ENCODE measurements at places on chromosomes 11 and 22.

DNA sequence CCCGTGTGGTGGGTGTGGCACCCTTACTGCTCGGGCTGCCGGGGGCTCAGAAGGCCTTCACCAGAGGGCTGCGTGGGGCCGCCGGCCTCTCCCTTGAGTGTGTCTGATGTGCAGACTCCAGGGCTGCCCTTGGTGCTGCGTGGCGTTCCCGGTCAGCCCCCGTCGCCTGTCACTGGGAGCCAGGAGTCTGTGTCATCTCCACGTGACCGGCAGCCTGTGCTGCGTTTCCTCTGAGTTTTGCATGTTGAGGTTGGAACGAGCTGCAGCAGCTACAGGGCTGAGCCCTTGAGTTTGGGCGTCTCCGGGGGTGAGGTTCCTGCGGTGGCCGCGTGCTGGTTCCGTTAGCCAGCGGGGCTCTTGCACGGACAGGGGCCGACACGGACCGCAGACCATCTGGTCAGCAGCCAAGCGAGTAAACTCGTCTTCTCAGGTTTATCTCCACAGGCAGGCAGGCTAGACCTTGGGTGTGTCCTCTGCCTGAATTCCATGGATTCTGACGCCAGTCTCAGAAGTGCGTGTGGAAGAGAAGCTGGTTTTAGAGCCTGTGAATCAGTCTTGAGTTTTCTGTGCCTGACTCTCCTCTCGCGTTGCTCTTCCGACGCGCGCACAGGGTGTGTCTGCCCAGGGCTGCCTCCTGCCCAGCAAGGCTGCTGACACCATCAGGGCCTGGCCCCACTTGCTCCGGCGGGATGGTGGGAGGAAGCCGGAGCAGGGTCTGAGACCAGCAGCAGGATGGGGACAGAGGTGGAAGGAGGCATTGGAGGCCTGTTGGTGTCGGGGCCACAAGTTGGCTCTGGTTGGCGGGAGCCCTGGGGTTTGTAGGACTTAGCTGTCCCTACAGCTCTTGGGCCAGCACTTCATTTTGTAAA is 10.5 kb downstream of the PTDSS2 start:
- no peak for DNase-seq

DNA sequence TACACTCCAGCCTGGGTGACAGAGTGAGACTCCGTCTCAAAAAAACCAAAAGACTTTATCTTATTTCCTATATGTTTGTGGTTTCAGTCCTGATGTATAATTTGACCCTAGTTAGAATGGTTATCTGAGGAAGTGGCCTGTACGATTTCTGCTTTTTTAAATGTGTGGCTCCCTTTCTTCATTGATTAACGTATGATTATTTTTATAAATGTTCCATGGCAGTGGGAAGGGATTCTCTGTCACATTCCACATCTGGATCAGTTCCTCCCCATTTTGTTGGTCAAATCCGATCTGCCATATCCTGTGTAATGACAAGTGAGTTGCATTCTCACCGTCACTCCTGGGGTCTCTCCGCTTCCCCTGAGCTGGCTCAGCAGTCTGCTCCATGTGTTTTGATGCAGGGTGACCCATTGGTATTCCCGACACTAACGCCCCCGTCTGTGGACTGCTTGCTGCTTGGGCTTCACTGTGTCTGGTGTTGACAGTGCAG is 20.3 kb downstream of the NEAT1 start:
- DNase-seq: no peak

GRCh38 chr11:102010776-102011494 is 36.3 kb upstream of the CFAP300 start:
- no peak for DNase-seq

DNA sequence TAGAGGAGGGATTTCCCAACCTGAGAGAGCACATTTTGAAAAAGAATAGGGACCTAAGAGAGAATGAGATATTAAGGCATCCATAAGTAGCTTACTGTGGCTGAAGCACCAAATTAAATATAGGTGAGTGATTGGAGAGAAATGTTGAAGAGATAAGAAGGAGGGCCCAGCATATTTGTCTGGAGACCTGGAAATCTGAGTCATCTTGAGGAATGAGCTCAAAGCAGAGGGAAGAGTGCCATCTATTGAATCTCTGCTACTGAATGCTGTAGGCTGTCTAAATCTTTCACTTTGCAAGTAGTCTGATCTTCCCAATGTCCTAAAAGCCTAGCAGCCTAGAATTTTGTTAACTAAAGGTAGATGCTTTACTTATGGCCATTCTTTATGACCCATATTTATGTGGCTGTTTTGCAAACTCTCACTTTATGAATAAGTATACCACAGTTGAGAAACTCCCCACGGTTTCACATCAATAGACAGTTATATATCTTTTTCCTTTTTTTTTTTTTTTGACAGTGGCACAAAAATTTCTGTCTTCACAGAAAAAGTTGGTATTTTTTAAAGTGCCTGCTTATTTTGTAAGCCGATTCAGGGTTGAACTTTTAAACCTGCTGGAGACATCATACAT is 2093.5 kb downstream of the LRRC4C start:
- no peak for DNase-seq

DNA sequence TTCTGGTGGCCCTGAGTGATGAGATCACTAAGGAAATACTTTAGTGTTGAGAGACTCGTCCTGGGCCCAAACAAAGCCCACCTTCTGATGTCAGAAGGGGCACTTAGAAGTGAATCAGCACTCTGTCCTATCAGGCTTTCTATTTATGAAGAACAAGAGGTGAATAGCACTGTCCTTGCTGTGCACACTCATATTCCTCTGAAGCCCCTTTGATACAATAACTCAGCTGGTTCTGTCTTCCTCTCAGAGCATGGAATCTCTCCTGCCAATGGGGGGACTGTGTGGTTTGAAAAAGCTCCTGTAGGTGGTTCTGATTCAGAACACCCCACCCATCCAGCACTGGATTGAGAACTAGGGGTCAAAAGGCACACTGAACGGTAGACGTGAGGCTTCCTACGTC is 348.1 kb downstream of the ETS1 start:
- DNase-seq: no peak

DNA sequence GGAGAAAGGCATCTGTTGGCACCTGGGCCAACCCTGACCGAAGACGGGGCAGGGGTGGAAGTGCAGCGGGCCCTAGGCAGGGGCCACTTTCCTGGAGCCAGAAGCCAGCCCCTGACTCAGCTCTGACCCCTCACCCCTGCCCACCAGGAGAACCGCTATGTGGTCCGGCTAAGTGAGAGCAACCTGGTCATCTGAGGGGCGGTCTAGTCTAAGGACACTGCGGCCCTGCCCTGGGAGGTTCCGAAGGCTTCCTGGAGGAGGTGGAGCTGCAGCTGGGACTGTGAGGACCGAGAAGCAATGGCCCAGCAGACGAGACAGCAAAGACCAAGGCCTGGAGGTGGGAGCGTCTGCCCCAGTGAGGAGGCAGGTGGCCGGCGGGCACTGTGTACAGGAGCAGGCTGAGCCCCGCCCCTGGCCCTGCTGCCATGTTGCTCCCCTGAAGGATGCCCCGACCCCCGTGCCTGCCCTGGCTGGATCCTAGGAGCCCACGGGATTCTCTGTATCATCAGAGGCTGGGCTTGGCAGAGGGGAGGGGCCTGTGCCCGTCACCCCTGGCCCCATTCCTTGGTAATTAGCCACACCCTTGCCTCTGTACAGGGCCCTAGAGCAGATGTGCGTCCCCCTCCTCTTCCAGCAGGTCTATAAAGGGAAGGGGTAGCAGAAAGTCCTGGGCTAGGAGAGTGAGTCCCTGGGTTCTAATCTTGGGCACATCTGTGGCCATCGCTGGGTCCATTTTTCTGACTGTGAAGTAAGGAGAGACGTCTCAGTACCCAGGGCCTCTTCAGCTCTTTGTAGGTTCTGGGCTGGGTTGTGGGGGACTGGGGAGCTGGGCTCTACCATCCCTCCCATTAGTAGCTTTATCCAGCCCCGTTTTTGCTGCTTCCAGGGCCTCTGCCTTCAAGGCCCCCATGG is 19.4 kb downstream of the RELT start:
- DNase-seq: no peak

DNA sequence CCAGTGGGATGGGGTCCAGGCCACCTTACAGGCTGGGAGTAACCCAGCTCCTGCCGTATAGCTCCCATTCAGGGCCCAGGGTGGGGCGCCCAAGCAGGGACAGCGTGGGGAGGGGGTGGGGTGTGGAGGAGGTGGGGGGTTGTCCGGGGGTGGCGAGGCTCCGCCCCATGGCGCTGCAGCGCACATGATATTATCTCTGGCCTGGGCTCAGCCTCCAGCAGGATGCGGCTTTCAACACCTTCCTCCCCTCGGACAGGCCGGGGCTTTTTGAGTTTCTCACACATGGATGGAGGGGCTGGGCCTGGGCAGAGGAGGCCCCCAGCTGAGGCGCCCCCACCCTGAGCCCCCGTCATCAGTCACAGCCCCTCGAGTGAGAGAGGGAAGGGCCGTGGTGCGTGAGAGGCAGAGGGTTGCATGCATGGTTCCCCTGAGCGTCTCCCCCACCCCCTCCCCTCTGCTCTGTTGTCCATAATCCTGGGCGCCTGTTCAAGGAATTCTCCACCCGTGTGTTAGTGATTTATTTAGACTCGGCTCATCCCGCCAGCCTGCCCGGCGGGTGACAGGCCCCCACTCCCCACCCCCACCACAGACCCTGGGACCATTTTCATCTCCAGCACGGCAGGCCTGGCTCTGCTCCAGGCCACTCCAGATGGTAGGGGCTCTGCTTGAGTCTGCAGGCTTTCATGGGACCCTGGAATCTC is 44.9 kb downstream of the WNT11 start:
- DNase-seq: no peak

All from hypothalamus (tissue), 51 donors.